Mesothelial cell of epicardium (in vitro differentiated cells): ENCODE measurements at places on chromosomes 7 and 10.

DNA sequence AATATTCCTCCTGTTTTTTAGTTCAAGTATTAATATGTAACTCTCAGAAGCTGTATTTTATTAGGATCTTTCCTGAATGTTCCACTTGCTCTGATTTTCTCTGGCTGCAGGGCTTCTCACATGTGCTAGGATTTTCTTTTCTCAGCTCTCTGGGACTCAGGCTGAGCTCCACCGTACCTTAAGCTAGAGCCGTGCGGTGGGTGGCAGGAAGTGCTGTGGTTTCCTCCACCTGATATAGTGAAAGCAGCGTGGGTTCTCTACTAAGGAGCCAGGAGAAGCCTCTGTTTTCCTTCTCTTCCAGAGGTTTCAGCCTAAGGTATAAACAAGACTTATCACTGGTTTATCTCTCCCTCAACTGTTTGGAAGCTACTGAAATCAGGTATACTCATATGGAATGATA lies 433.6 kb downstream of the NRG3 start:
- no peak for DNase-seq

DNA sequence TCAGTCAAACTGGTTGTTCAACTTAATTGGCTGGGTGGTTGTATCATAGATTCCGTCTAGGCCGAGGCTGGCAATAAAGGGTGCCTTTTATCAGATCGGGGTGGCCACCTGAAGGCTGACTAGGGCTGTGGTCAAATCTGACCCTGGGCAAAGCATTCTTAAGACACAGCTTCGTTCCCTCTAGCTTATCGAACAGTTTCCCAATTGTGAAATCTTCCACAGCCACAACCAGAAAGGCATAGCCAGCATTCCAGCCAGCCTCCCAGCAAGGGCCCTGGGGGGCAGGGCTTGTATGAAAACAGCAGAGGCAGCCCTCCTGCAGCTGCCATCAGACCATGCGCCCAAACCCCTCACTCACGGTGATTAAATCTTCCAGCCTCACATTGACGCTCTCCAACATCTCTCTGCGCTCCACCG lies 42.5 kb upstream of the TMEM213 start:
- no peak for DNase-seq

GRCh38 chr7:37211097-37211880 lies 237.4 kb downstream of the ELMO1 start:
- no peak for DNase-seq

DNA sequence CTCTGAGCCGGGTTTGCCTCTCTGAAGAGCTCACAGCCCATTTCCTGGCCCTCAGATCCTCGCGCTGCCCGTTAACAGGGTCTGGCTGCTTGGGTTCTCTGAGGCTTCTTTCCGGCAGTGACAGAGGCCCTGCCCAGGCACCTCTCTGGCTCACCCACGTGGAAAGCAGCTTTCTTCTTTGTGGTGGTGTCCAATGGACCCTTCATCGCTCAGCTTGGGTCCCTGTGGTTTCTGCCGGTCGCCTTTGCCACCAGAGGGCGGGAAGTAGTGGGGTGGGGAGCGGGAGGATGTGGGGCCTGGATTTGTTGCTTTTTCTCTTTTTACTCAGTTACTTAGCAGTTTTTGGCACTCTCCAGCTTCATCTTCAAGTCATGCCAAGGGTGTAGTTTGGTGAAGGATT lies 15.6 kb upstream of the JAKMIP3 start:
- no peak for DNase-seq

DNA sequence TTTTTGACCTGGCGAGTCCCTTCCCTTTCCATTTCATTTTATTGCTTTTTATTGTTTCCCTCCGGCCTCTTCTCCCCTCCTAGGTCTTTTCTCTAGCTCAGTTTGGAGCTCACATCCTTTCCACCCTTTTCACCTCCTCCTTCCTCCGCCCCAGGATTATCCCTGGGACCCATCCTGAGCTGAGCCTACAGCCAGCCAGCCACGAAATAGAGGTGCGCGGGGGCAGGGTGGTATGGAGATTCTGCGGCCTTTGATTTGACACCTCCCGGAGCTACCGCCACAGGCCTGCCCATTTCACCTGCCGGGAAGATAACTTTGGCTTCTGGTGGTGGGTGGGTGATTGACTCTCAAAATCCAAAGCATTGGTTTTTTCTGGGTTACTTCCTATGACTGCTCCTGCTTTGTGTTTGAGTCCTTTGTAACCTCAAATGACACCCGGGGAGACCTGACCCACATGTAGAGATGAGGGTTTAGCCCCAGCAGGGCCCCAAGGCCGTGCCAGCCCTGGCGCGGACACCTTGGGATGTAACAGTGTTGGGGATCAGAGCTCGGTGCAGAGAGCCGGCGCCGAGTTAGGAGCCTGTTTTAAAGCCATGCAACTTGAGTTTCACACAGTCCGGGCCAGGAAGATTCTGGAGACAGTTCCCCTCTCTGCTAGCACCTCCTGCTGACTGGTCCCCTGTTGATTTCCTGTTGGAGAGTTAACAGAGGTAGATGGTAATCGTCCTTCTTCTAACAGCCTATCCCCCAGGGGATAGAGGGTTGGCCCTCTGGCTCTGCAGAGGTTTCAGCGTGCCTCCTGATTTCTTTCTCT lies 1.5 kb downstream of the DUSP5 start:
- no peak for DNase-seq

- DNase-seq: no peak
These were observed 11.0 kb downstream of the RASGEF1A start for GRCh38 chr10:43255634-43256431.
